Esophagus squamous epithelium (tissue), 5 donors: ENCODE measurements at places on chromosomes 7 and 10. TPM values are rescaled to one million over a fixed set of nuclear protein-coding genes. Genes with fewer than 3 reads are reported as not detected.
A peak's percentile ranks its signal among the peaks of the same experiment; 100 is the strongest.

DNA sequence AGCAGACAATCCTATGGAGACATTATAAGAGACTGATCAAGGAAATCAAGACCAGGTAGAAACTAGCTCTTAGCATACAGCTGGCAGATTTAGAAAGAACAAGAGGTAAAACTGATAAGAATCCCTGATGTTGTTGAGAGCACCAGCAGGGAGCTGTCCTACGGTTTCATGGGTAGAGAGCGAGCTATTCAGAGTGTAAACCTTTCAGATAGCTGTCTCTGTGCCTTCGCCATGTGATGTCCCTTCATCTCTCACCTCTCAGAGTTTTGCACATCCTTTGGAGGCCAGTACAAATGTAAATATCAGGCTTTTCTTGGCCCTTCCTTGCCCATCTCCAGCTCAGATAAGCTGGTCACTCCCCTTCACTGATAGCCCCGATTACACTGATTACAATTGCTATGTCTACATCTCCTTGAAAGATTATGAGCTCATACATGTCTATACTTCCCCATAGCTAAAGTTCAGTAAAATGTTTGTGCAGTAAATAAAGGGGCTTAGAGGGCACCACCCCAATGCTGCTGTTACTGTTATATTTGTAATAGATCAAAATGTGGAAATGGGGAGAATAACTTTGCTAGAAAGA lies 21.9 kb downstream of the THSD7A start:
- no peak overlapping the region for H3K27ac ChIP-seq
- H3K36me3 ChIP-seq, result no peaks in the 10 kb centered on the region
- no peaks in the 10 kb centered on the region for H3K4me1 ChIP-seq
- H3K4me3 ChIP-seq, result no peak overlapping the region

DNA sequence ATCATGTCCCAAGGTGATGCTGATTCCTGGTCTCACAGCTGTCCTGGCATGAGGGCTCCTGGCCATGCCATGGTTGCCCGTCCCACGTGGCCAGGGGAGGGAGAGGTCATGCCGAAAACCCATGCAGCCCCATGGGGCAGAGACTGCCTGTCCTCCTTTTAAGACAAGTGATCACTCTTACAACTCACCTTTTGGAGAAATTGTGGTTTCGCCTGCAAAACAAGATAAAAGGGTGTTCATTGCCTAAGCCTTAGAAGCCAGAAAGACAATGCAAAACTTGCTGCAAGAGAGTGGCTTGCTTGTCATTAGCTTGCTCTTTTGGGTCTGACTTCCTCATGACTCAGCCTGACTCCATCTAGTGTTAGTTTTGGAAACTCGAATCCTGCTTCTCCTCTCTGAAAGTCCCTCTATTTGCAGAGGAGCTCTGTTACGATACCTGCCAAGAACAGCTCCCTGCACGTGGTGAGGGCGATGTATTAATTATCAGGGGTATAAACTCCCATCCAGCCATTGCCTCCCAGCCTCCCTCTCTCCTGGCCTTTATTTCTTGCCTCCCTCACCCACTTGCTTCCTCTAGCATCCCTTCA lies 26.7 kb downstream of the TMEM273 start:
- H3K4me1 ChIP-seq, result no peaks in the 10 kb centered on the region
- H3K4me3 ChIP-seq, result no peak overlapping the region
- H3K27me3 ChIP-seq, result no peaks in the 10 kb centered on the region
- peaks cover 12% of the 10 kb centered on the region for H3K36me3 ChIP-seq
- DNase-seq, result no peak

- no peaks in the 10 kb centered on the region for H3K4me1 ChIP-seq
- no peak for DNase-seq
- no peak overlapping the region for H3K4me3 ChIP-seq
- H3K36me3 ChIP-seq, result no peaks in the 10 kb centered on the region
- no peak overlapping the region for H3K27ac ChIP-seq
These were observed 19.1 kb downstream of the ATOH7 start for GRCh38 chr10:68212721-68213352.

GRCh38 chr7:141990011-141990725 lies 5.5 kb upstream of the MGAM start:
- H3K36me3 ChIP-seq, result no peaks in the 10 kb centered on the region
- H3K27me3 ChIP-seq, result no peaks in the 10 kb centered on the region
- H3K4me3 ChIP-seq, result no peak overlapping the region
- H3K4me1 ChIP-seq, result no peaks in the 10 kb centered on the region

- H3K36me3 ChIP-seq, result no peaks in the 10 kb centered on the region
- DNase-seq, result no peak
- H3K4me3 ChIP-seq, result no peak overlapping the region
These were observed 5.2 kb downstream of the PAX2 start for GRCh38 chr10:100750291-100751210.

- H3K27ac ChIP-seq, result no peak overlapping the region
- H3K27me3 ChIP-seq, result no peaks in the 10 kb centered on the region
- no peak for DNase-seq
These were observed 263.9 kb upstream of the FZD1 start for GRCh38 chr7:90999989-91000979.

- DNase-seq, result no peak
- peaks cover 36% of the 10 kb centered on the region for H3K27me3 ChIP-seq
- no peak overlapping the region for H3K27ac ChIP-seq
- no peaks in the 10 kb centered on the region for H3K36me3 ChIP-seq
These were observed 11.8 kb downstream of the CALY start for GRCh38 chr10:133324857-133325260.

- H3K27me3 ChIP-seq, result no peaks in the 10 kb centered on the region
- no peaks in the 10 kb centered on the region for H3K36me3 ChIP-seq
- H3K27ac ChIP-seq, result no peak overlapping the region
These were observed 74.7 kb upstream of the ITGB1 start for GRCh38 chr10:33032654-33033151.

GRCh38 chr7:74306730-74307469 lies 17.7 kb downstream of the CLIP2 start:
- DNase-seq, result no peak
- no peaks in the 10 kb centered on the region for H3K27me3 ChIP-seq
- peak overlapping the region; percentile 55 for H3K27ac ChIP-seq
- no peaks in the 10 kb centered on the region for H3K36me3 ChIP-seq
- peak overlapping the region; percentile 20 for H3K4me3 ChIP-seq
- peaks cover 50% of the 10 kb centered on the region for H3K4me1 ChIP-seq

GRCh38 chr10:85457191-85457590 lies 909.4 kb downstream of the GRID1 start:
- no peaks in the 10 kb centered on the region for H3K27me3 ChIP-seq
- no peaks in the 10 kb centered on the region for H3K36me3 ChIP-seq
- no peak for DNase-seq
- H3K4me1 ChIP-seq, result no peaks in the 10 kb centered on the region
- no peak overlapping the region for H3K27ac ChIP-seq

GRCh38 chr10:7317786-7318446 lies 92.9 kb downstream of the SFMBT2 start:
- no peaks in the 10 kb centered on the region for H3K4me1 ChIP-seq
- no peaks in the 10 kb centered on the region for H3K27me3 ChIP-seq
- no peak overlapping the region for H3K4me3 ChIP-seq
- DNase-seq, result no peak
- no peaks in the 10 kb centered on the region for H3K36me3 ChIP-seq

GRCh38 chr7:157250605-157251228 lies 86.1 kb upstream of the DNAJB6 start:
- no peaks in the 10 kb centered on the region for H3K4me1 ChIP-seq
- H3K36me3 ChIP-seq, result peaks cover 87% of the 10 kb centered on the region
- no peak overlapping the region for H3K27ac ChIP-seq
- DNase-seq, result no peak

DNA sequence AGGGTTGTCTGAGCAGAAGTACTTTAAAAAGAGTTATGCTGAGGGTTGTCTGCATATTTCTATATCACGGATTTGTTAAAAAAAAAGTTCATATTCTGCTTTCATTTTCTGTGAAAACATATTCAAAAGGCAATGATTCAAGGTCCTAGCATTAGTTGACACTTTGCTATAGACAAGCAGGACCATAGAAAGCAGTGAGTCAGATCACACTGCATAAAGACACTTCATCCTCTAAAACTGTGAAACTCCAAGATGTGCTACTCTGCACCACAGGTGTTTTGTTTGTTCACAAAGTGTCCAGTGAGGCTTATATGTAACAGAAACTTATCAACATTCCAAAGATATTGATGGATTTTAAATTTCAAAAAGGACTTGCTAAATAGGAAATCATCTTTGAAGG lies 47.0 kb downstream of the SPAM1 start:
- H3K36me3 ChIP-seq, result no peaks in the 10 kb centered on the region
- no peak for DNase-seq
- H3K27ac ChIP-seq, result no peak overlapping the region
- no peaks in the 10 kb centered on the region for H3K4me1 ChIP-seq

DNA sequence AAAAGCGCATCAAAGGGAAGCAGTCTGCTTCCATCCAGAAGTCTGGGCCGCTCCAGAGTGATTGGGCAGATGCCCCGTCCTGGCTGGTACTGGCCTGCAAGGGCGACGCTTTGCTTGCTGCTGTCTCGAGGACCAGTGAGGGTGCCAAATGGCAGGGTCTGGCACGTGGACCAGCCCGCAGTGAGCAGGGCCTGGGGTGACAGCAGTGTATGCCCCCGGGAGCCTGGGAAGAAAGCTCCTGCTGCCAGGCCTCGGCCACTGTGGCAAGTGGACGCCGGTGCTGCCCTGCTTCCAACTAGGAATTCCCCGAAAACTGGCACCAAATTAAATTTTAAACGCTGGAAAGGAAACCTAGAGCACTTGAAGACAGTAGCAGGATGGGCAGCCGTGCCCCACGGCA lies 357.0 kb upstream of the MKI67 start:
- H3K27me3 ChIP-seq, result no peaks in the 10 kb centered on the region
- no peak overlapping the region for H3K27ac ChIP-seq
- no peak for DNase-seq
- H3K4me3 ChIP-seq, result no peak overlapping the region
- no peaks in the 10 kb centered on the region for H3K36me3 ChIP-seq

- H3K4me1 ChIP-seq, result no peaks in the 10 kb centered on the region
- no peak overlapping the region for H3K4me3 ChIP-seq
- DNase-seq, result no peak
- H3K27me3 ChIP-seq, result no peaks in the 10 kb centered on the region
- H3K36me3 ChIP-seq, result no peaks in the 10 kb centered on the region
- no peak overlapping the region for H3K27ac ChIP-seq
These were observed 15.7 kb upstream of the CBLL1 start for GRCh38 chr7:107728276-107728675.

DNA sequence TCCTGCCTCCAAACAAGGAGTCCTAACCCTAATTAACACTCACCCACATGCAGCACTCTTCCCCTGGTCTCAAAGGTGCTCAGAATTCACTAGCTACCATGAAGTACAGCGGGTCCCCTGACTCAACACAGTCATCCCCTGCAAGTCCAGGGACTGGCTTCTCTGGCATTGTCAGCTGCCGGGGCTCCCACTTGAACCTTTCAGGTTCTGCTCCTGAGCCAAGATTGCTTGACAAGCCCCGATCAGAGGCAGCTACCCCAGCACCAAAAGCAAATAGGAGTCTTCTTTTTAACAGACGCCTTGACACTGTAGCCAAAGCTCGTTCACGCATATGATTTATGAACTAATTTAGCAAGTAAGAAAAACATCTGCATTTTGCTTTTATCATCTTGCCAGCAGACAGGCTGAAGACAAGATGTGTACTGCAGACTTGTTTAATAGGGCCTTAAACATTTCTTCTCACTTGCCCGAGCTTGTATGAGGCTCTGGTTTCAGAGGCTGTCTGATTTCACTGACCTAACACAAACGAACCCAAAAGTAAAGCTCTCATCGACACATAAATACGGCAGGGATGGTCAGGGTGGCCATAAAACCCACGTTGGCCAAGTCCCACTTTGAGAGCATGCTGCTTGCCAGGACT lies 67.6 kb upstream of the ADAM12 start:
- H3K4me3 ChIP-seq, result no peak overlapping the region
- no peaks in the 10 kb centered on the region for H3K36me3 ChIP-seq
- DNase-seq, result no peak
- no peak overlapping the region for H3K27ac ChIP-seq

- H3K4me1 ChIP-seq, result no peaks in the 10 kb centered on the region
- DNase-seq, result no peak
- no peaks in the 10 kb centered on the region for H3K36me3 ChIP-seq
- H3K4me3 ChIP-seq, result no peak overlapping the region
- H3K27me3 ChIP-seq, result no peaks in the 10 kb centered on the region
These were observed 80.1 kb upstream of the RPA3 start for GRCh38 chr7:7798510-7798909.

The CLDN15 gene
- total RNA-seq, result 3.1 TPM

The PRPS1L1 gene
- total RNA-seq, result not detected

The AKR1E2 gene
- total RNA-seq, result 23.1 TPM

The INMT gene
- total RNA-seq, result 4.6 TPM

The ITGB8 gene
- 24.2 TPM for total RNA-seq

The PDE1C gene
- total RNA-seq, result 0.19 TPM

The HECTD2 gene
- 5.0 TPM for total RNA-seq
